MCF 10A (cell line): ENCODE measurements at places on chromosomes 5 and 9.

- peak; percentile 59 for DNase-seq
These were observed 109.3 kb downstream of the DAPK1 start for GRCh38 chr9:87606841-87607521.

DNA sequence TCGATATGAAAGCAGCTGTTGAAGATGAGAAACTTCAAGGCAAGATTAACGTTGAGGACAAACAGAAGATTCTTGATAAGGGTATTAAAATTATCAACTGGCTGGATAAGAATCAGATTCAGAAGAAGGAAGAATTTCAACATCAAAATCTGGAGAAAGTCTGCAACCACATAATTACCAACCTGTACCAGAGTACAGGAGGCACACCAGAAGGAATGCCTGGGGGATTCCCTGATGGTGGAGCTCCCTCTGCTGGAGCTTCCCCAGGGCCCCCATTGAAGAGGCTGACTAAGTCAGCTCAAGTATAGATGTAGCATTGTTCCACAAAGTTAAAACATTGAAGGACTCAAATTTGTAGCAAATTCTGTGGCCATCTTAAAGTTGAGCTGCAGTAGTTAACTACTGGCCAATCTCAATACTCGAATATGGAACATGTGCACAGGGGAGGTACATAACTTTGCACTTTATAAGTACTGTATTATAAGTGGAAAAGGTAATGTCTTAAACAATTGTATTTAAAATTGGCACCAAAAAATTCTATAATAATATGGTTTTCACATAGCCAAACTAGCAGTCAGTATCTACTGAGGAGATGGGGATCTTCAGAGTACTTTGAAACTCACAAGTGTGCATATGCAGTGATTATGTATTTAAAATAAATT, 237.5 kb downstream of the CHSY3 start:
- DNase-seq, result peak; percentile 60

GRCh38 chr5:98510143-98510985, 263.1 kb upstream of the RGMB start:
- DNase-seq, result no peak

GRCh38 chr5:78016863-78017529, 240.9 kb upstream of the TBCA start:
- no peak for DNase-seq

DNA sequence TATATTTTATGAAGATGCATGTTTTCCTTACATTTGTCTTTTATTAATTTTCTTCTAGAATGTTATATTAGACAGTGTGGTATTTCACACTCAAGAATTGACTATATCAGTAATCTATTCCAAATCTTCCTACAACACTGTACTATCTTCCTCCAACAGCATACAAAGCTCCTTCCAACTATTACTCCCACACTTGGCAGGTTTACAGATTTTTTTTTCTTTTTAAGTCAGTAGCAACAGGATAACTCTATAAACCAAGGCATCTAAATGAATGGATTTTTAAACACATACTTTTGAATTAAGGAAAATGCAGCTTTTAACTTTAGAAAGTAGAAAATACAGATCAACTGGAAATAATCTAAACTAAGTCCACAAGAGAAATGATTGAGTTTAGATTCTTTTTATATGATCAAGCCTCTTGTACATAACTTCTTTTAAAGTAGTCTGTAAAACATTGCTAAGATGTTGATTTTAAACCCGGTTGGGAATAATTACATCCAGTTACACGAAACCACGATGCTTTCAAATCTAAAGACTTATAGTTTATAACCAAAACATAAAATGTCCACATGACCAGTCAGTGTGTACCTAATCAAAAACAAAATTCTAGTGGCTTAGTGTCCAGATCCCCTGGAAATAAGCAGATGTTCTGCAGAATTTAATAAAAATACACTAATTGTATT, 281.6 kb downstream of the ADAMTS6 start:
- DNase-seq, result no peak

DNA sequence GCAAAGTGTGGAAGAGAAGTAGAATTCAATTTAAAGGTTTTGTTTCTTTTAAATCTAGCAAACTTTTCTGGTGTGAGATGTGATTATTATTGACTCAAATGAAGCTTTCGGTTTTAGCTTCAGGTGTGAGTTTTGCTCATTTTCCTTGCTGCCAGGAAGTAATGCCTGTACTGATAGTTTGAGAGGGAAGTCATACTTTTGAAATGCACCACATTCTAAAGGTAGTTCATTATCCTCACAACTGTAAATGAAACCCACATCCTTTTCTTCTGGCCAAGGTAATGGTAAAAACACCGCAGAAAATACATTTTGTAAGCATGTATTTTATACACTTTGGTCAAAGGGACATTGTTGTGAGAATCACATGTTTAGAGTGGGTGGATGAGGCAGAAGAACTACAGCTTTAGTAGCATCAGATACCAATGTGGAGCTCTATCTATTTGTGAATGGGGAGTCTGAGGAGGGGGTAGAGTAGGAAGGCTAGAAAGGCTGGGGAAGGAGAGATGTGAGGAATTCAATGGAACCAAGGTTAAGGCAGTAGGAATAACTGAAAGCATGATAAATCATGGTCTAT, 167.0 kb upstream of the CDKN2B start:
- no peak for DNase-seq

DNA sequence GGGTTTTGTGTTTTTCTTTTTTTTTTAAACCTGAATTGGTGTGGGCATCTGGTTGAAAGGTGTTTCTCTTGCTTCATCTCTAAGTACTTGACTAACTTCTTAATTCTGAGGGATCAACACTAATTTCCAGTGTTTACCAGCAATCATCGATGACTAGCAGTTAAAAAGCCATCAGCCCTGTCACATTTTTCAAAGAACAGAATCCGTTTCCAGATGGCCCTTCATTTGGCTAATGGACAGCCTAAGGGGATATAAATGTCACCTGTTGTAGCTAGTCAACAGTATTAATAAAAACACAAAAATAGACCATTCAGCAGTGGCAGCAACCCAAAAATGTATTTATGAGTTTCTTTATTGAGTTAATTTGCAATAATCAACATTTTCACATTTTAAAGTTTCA, 1076.5 kb downstream of the MAT2B start:
- no peak for DNase-seq

- DNase-seq, result no peak
These were observed 4.9 kb upstream of the SH3PXD2B start for GRCh38 chr5:172458976-172459782.

GRCh38 chr5:80711938-80712337, 57.2 kb upstream of the DHFR start:
- peak; percentile 48 for DNase-seq

DNA sequence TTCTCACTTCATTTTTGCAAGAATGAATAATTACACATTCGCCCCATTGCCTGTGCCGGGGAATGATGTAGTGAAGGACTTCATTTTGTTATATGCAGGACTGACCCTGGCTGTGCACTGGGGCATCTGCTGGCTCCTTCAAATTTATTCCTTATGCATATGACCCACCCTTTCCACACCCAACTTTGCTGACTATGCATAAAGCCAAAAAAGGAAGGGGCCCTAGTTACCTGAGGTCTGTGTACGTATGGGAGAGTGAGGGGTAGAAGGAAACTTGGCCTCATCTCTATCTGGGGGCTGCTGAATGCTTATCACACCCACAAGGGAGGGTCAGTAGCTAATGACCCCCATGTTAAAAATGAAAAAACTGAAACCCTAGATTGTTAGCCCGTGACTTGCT, 259.6 kb downstream of the SMARCA2 start:
- DNase-seq, result no peak

DNA sequence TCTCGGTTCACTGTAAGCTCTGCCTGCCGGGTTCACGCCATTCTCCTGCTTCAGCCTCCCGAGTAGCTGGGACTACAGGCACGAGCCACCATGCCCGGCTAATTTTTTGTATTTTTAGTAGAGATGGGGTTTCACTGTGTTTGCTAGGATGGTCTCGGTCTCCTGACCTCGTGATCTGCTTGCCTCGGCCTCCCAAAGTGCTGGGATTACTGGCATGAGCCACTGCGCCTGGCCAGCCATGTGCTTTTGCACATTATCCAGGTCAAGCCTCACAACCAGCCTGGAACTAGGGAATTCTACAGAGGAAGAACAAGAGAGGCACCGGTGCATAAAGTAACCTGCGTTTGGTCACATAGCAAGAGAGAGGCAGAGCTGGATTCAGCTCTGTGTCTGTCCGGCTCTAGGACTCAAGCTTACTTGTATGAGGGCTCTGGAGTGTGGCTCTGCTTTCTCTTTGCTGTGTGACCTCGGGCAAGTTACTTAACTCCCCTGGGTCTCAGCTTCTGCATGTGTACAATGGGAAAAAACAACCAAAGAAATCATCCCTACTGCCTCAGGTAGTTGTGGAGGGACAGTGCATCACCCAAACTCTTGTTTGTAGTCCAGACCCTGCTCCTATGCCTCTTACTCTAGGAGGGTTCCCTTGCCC, 6.3 kb downstream of the FGF18 start:
- no peak for DNase-seq
